ENCODE measurements at places on chromosomes 7 and 10.

DNA sequence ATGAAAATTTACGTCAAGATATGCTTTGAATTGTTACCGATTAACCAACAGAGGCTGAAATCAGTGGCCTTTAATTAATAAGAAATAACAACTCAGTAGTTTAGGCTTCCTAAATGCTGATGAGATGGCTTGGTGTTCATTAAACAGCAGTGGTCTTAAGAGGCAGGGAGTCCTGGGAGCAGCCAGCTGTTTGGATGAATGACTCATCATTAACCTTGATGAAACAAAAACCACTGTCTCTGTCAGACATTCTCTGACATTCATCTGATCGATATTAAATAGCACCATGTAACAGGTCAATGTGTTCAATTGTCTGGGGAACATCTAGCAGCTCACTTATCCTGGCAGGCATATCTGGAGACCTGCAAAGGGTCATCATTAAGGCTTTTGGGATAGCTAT is 234.2 kb upstream of the LRRN3 start:
- DNase-seq = no peak

GRCh38 chr7:22639396-22639795 is 87.6 kb upstream of the IL6 start:
- DNase-seq = no peak

GRCh38 chr10:132164761-132165278 is 21.9 kb upstream of the DPYSL4 start:
- DNase-seq = no peak

- DNase-seq = no peak
These were observed 341.5 kb upstream of the AOAH start for GRCh38 chr7:37065779-37066271.

DNA sequence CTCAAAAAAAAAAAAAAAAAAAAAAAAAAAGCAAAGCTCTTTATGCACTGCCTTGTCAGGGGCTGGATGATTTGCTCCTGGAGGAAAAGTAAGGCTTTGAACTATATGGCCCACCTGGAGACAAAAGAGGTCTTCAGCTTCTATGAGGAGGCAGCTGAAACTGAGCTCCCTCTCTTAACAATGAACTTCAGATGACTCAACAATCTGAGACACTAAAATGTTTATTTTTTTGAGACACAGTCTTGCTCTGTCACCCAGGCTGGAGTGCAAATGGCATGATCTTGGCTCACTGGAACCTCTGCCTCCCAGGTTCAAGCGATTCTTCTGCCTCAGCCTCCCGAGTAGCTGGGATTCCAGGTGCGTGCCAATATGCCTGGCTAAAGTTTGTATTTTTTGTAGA is 36.7 kb downstream of the RAB19 start:
- no peak for DNase-seq

DNA sequence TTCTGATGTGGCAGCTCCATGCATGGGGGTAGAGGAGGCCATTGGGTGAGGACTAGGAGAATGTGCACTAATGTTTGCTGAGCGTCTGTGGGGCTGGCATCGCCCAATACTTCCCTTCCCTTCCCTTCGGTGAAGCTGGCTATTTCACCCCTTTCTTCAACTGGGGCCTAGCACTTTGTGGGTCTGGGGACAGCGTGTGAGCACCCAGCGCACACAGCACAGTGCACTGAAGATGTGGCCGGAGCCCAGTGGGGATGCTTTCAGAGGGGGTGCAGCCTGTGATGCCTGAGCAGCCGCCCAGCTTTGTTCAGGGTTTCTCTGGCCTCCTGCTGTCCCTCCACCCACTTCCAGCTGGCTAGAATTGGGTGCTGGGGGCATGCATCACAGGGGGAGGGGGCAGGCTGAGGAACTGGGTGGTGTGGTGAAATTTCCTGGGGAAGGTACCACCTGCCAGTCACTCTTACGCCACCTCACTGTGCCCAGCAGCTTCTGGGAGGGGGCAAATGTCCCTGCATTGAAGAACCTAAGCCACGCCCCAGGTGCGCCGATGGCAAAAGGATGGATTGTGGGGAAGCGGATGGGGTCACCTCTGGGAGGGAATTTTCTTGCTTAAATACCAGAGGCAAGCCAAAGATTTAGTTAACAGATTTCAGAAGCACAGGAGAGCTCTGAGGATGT is 45.5 kb downstream of the CLEC2L start:
- DNase-seq = no peak

- no peak for DNase-seq
These were observed 30.7 kb downstream of the ANKIB1 start for GRCh38 chr7:92276460-92276864.

- no peak for DNase-seq
These were observed 3.5 kb downstream of the FOXP2 start for GRCh38 chr7:114418117-114418516.

DNA sequence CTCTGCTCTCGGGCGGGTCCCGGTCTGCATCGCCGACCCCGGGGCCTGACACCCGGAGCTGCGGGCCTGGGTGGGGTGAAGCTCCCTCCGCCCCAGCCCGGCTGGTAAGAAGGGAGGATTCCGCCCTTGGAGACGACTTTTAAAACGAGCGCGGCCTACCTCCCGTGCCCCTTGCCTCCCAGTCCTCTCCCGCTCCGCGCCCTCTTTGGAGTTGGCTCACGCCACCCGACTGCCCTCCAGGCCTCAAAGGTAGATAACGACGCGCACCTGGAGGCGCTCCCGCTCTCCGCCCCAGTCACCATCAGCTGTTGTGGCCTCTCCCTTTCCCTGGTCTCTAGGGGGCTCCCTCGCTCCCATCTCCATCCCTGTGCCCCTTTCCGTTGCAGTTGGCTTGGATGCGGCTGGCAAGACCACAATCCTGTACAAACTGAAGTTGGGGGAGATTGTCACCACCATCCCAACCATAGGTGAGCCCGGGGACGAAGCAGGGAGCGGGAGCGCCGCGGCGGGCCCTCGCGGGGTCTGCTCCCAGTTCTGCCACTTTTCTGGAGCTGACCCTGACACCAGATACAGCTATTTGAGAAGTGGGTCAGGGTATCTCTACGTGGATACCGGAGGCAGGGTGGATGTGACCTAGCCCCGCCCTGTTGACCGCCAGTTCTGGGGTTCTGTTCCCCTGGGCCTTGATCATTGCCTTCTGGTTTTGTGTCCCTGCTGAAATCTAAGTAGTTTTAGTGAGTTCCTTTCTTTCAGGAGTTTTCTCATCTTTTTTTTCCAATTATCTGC is 679 bp downstream of the ARF5 start:
- no peak for DNase-seq
